ENCODE measurements at places on chromosomes 7 and 10. TPM values are rescaled to one million over a fixed set of nuclear protein-coding genes. Genes with fewer than 3 reads are reported as not detected.
A peak's percentile ranks its signal among the peaks of the same experiment; 100 is the strongest.

- DNase-seq = no peak
- no peaks in the 10 kb centered on the region for H3K27me3 ChIP-seq
- H3K4me1 ChIP-seq = no peaks in the 10 kb centered on the region
- H3K4me3 ChIP-seq = no peak overlapping the region
- no peak overlapping the region for H3K27ac ChIP-seq
Measured at GRCh38 chr10:88883448-88883809, 3.4 kb downstream of the STAMBPL1 start.

GRCh38 chr10:22854935-22855421, 72.9 kb upstream of the ARMC3 start:
- H3K4me1 ChIP-seq = peaks cover 25% of the 10 kb centered on the region
- H3K36me3 ChIP-seq = no peaks in the 10 kb centered on the region
- no peak overlapping the region for H3K4me3 ChIP-seq
- H3K27me3 ChIP-seq = no peaks in the 10 kb centered on the region
- H3K27ac ChIP-seq = no peak overlapping the region
- peak; percentile 61 for DNase-seq

DNA sequence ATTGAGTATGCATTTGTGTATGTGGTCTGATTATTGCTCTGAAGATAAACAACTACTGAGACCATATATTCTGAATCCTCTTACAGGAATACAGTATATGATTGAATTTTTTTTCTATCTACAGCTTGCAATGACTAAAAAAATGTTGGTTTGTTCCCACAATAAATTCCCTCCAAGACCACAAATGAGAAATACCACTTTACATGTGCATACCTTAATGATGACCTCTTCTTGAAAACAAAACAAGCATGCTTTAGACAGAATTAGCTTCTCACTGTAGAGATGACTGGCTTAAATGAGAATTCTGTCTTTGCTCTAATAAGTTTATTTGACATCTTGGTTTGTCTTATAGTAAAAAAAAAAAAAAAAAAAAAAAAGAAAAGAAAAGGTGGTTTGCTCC, 241.5 kb downstream of the PCDH15 start:
- H3K27me3 ChIP-seq = no peaks in the 10 kb centered on the region
- DNase-seq = no peak
- H3K36me3 ChIP-seq = no peaks in the 10 kb centered on the region
- H3K4me1 ChIP-seq = no peaks in the 10 kb centered on the region
- no peak overlapping the region for H3K27ac ChIP-seq

DNA sequence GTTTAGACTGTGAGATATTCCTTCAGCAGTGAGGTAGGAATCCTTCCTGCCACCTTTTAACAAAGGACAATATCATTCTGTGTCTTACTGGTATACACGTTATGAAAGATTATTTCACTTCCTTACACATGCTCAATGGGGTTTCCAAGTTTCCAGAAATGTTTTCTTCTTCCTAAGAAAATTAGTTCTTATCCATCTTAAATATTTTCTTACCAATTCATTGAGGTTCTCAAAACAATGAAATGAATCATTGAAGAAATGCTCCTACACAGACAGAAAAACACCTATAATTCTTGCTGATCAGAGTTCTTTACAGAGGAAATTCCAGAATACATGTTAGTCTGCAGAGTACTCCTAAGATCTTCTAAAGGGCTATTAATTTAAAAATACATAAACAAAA, 51.4 kb upstream of the SEC61G start:
- no peak overlapping the region for H3K4me3 ChIP-seq
- no peaks in the 10 kb centered on the region for H3K36me3 ChIP-seq
- no peak overlapping the region for H3K27ac ChIP-seq
- no peak for DNase-seq

GRCh38 chr10:45468079-45468478, 94.1 kb downstream of the ALOX5 start:
- peak overlapping the region; percentile 62 for H3K27ac ChIP-seq
- DNase-seq = no peak
- H3K36me3 ChIP-seq = peaks cover 14% of the 10 kb centered on the region
- no peaks in the 10 kb centered on the region for H3K27me3 ChIP-seq
- H3K4me3 ChIP-seq = no peak overlapping the region
- peaks cover 57% of the 10 kb centered on the region for H3K4me1 ChIP-seq

Gene CFAP70
- total RNA-seq = 0.86 TPM

Gene RBP4
- total RNA-seq = 0.91 TPM

Gene ASZ1
- total RNA-seq = not detected

Gene ANKRD61
- not detected for total RNA-seq

Gene GPR37
- total RNA-seq = 0.07 TPM

Gene FRAT1
- 4.7 TPM for total RNA-seq

Gene HGF
- 0.02 TPM for total RNA-seq

Gene SDK1
- total RNA-seq = 0.16 TPM

Gene ZNF503
- not detected for total RNA-seq

Gene RGS10
- 56.6 TPM for total RNA-seq

Gene SPDYE1
- not detected for total RNA-seq

Gene GPR26
- total RNA-seq = not detected

Gene CRHR2
- not detected for total RNA-seq

Gene ADAMTS14
- total RNA-seq = 31.7 TPM

Gene UPK3BL2
- 17.6 TPM for total RNA-seq

Gene GDF10
- total RNA-seq = not detected

Gene PDE1C
- not detected for total RNA-seq

Gene PRTFDC1
- total RNA-seq = 7.5 TPM

Gene ZNF22
- 52.9 TPM for total RNA-seq

Gene SLC13A1
- total RNA-seq = 0.04 TPM
